ENCODE measurements at places on chromosomes 12 and 14. TPM values are rescaled to one million over a fixed set of nuclear protein-coding genes. Genes with fewer than 3 reads are reported as not detected.

The MIP gene
- total RNA-seq: 0.98 TPM

The YARS2 gene
- 34.2 TPM for total RNA-seq

The TAS2R7 gene
- total RNA-seq: not detected

The NRXN3 gene
- total RNA-seq: 6.1 TPM

The DIO3 gene
- not detected for total RNA-seq

The CDK17 gene
- 20.0 TPM for total RNA-seq

The FIGNL2 gene
- total RNA-seq: 2.3 TPM

The C14orf39 gene
- total RNA-seq: not detected

The LRTM2 gene
- not detected for total RNA-seq

The TMEM229B gene
- total RNA-seq: 1.0 TPM

The RAPGEF3 gene
- total RNA-seq: 2.1 TPM

The TOMM20L gene
- not detected for total RNA-seq

The SLC17A8 gene
- total RNA-seq: not detected

The CAPS2 gene
- 0.33 TPM for total RNA-seq

The MAP1LC3B2 gene
- total RNA-seq: 0.13 TPM

The SYNDIG1L gene
- not detected for total RNA-seq

The NABP2 gene
- 30.0 TPM for total RNA-seq

The ISM2 gene
- total RNA-seq: 2.5 TPM

The ANO4 gene
- 0.16 TPM for total RNA-seq

The TCL1A gene
- total RNA-seq: not detected

The ABHD12B gene
- total RNA-seq: 0.51 TPM

Measured in mesangial cell (primary cell).